ENCODE measurements at places on chromosomes 5 and 9.

GRCh38 chr9:90834828-90835595, 33.4 kb downstream of the SYK start:
- DNase-seq, result no peak

DNA sequence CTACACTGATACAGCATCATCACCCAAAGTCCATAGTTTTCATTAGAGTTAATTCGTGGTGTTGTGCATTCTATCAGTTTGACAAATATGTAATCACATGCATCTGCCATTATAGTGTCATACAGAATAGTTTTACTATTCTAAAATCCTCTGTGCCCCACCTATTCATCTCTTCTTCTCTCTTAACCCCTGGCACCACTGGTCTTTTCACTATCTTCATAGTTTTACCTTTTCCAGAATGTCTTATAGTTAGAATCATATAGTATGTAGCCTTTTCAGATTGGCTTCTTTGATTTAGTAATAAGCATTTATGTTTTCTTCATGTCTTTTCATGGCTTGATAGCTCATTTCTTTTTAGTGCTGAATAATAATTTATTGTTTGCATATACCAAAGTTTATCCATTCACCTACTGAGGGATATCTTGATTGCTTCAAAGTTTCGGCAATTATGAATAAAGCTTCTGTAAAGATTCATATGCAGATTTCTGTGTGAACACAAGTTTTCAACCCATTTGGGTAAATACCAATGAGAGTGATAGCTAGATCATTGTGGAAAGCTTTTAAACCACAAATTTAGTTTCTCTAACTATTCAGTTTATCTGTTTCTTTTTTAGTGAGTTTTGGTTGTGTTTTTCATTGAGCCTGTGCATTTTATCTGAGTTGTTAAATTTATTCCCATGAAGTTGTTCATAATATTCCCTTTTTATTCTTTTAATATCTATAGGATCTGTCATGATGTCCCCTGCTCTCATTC, 84.9 kb downstream of the RALGPS1 start:
- no peak for DNase-seq

- DNase-seq, result no peak
Measured at GRCh38 chr5:135487037-135487395, 34.9 kb upstream of the TIFAB start.

GRCh38 chr5:103915081-103915480, 352.5 kb upstream of the NUDT12 start:
- DNase-seq, result no peak

- DNase-seq, result no peak
Measured at GRCh38 chr5:58080573-58080972, 379.3 kb downstream of the PLK2 start.

DNA sequence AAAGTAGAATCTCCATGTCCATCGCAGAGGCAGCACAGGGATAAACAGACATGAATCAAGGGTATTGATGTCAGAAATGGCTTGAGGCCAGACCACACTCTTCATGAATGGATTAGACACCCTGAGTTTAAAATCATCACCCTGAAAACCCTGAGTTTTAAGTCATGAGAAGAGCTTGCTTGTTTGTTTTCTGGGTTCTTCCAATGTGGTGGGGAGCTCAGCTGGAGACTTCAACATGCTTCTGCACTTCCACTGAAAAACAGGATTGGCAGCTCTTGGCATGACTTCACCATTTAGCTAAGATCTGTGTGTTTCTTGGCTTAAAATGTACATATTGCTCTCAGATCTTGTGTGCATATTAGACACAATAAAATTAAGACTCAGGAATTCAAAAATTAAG, 9.8 kb downstream of the GCNT4 start:
- DNase-seq, result no peak

DNA sequence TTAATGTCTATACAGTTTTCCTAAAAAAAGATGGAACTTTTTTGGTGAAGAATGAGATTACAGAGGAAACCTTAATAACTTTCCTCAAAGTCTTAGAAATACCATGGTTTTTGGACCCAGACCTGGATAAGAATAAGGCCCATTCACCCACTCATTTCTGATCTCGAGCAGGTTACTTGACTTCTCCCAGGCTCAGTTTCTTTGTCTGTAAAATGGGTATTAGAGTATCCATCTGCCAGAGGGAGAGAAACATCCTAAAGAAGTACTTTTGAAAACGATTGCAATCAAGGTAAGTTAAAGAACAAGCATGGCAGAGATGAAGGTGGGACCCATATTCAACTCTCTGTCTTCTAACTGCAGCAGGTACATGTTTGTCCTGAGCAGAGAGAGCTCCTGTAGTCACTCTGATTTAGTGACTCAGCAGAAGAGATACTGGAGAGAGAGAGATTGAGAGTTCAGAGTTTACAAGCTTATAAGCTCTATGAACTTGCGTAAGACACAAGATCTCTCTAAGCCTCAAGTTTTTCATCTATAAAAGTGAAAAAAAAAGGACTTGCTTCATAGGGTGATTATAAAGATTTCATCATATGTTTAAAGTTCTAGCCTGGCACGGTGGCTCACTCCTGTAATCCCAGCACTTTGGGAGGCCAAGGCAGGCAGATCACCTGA, 379.4 kb upstream of the SGCD start:
- no peak for DNase-seq

DNA sequence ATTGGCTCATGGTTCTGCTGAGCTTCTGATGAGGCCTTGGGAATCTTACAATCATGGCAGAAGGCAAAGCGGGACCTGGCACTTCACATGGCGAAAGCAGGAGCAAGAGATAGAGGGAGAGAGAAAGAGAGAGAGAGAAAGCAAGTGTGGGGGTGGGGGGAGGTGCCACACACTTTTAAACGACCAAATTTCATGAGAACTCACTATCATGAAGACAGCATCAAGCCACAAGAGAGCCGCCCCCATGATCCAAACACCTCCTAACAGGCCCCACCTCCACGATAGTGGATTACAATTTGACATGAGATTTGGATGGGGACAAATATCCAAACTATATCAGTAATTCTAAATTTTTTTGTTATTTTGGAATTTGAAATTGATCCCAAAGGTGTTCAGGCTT, 553.9 kb downstream of the PRR16 start:
- DNase-seq, result no peak

DNA sequence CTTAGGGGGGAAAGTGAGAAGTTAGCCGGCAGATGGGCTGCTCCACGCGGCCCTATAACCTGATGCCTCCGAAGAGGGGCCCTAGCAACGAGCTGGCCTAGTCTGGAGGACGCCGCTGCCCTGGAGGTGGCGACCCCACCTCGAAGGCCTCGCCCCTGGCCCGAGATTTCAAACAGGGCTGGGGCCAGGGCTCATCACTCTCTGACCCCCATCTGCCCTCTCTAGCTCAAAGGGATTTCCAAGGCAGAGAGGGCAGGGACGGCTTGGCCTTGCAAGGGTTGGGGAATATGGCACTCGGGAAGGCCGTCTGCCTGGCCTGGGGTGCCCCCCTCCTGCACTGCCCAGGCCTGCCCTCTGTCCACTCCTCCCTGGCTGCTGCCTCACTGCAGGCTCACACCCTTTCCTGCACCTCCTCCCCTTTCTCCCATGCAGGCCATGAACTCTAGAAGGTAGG, 25.5 kb upstream of the TIFAB start:
- peak; percentile 27 for DNase-seq

DNA sequence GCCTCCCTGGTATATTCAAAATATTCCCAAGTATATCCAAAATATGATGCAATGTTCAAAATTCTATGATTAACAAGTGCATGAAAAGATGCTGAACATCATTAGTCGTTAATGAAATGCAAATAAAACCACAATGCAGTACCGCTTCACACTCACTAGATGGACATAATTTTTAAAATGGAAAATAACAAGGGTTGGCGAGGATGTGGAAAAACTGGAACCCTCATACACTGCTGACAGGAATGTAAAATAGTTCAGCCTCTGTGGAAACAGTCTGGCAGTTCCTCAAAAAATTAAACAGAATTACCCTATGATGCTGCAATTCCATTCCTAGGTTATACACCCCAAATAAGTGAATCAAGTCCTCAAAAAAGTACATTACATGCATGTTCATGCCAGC, 36.1 kb upstream of the MYOT start:
- DNase-seq, result no peak

- DNase-seq, result peak; percentile 35
Measured at GRCh38 chr5:139711067-139711905, 63.1 kb downstream of the CXXC5 start.

DNA sequence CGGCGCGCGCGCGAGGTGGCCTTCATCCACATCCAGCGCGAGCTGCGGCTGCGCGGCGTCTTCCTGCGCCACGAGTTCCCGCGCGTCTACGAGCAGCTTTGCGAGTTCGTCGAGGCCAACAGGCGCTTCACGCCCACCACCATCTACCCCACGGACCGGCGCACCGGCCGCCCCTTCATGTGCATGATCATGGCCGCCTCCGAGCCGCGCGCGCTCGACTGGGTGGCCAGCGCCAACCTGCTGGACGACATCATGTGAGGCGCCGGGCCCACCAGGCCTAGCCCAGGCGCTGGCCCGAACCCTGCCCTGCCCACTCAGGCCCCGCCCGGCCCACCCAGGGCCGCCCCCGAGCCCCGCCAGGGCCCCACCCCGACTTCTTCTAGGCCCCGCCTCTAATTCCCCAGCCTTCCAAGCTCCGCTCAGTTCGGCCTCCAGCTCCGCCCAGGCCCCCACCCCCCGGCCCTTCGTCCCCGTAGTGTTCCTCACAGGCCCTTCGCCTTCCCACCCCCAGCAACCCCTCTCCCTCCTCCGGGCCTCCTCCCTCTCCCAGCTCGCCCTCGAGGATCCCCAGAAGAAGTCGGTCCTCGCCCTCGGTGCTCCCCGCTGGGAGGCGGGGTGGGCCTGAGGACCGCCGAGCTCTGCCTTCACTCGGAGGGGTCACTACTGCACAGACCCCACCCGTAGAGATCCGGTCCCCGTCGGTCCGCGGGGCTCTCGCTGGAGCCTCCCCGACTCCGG, 2.0 kb upstream of the PHPT1 start:
- DNase-seq, result no peak

DNA sequence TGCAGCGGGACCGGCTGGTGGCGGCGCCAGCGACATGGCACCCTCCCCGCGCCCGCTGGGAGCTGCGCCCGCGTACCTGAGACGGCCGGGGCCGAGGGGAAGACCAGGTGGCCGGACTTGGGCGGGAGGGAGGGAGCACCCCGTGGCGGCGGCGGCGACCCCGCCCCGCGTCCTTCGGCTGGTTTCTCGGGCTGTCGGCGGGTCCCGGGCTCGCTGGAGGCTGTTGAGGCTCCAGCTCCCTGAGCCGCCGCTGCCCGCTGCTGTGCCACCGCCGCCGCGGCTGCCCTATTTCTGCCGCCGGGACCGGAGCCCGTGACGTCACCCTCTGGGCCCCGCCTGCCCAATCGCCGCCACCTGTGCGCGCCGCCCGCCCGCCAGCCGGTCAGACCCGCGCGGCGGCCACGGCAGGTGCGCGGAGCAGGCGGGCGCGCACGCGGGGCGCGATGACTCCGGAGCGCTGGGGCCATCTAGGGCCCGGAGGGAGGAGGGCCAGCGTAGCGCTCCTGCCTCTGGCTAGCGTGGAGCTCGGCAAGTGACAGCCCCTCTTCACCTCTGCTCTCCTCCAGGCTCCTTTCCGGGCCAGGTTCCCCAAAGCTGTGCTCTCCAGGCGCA, at the start of gene FSTL4:
Gene FSTL4 (minus strand): TSS at position 293 of the 612 bp plus-strand sequence.
- DNase-seq, result peak; percentile 58

DNA sequence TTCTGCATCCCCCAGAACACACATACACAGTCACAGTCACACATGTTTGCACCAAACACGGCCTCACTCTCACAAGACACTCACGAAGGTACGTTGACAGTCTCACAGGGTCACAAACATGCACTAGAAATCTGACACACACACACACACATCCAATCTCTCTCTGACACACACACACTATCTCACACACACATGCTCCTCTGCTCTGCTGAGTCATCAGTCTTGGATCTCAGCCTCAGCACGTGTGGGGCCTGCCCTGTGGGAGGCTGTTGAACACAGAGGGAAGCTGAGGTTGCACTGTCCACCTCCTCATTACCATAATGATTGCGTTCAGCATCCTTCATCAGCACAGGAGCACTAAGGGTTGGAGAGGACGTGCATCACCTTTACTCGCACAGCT, 188.8 kb downstream of the MTRR start:
- no peak for DNase-seq

DNA sequence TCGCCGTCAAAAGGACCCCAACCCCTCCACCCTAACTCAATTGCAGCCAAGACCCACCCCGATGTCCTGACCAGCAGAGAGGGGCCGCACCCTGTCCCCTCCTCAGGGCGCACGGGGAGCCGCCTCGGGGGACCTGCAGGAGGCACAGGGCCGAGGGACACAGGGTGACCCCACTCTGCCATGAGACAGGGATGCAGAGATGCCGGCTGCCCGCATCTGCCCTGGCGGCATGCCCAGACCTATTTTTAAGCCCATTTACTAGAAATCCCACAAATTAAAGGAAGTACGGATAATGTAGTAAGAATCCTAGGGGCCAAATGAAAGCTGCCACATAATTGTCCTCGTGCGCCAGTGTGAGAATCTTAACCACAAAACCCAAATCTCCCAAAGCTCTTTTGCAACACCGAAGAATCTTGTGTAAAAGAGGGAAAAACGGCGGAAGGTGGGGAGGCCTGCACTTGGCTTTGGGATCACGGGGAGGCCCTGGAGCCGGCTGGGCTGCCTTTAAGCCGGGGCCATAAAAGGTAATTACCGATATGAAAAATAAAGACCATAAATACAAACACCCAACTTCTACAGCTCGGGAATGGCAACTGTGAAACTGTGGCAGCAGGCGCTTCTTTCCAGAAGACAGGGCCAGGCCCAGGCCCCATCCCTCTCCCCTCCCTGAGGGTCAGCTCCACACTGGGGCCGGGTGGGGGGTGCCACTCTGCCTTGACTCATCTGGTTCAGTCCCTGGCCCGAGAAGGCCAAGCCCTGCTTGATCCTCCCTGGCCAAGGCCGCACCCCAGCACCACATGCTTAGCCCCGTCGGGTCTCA, 35.0 kb downstream of the NACC2 start:
- no peak for DNase-seq

- no peak for DNase-seq
Measured at GRCh38 chr9:2236850-2237249, 221.7 kb downstream of the SMARCA2 start.

GRCh38 chr5:150120617-150121447, 34.5 kb upstream of the CSF1R start:
- DNase-seq, result no peak

DNA sequence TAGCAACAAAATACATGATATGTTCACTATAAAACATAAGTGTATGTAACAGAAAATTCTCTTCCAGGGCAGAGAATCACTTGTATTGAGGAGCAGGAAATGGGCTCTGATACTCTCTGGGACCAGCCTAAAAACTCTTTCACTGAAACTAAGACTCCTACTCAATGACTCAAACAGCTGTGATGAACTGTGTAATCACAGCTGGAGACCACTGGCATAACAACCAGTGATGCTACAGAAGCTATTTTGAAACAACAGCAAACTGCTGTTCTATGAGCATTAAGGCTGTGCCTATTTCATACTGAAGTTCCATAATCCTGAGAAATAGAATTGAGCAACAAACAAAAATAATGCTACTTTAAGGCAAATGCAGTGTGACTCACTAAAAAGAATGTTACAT, 594.0 kb downstream of the HINT1 start:
- no peak for DNase-seq
